ENCODE measurements at places on chromosomes 1 and 21.

DNA sequence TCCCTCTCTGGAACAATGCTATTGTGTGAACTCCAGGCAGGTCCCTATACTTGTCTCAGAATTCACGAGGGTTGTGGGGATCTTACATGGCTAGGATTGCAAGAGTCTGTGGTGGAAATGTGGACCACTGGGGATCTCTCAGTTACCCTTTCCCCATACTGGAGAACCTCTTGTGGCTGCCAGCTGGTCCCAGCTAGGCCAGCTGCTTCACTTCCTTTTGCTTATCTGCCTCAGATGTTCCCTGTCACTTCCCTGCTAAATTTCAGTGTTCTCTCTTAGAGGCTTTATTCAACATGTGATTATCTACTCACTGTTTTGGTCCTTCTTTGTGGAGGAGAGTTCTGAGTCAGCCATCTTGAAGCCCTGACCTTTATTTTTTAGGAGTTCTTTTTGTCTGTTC lies 75.9 kb upstream of the SAMD13 start:
- no peak for DNase-seq

GRCh38 chr21:42733037-42733627 lies 79.7 kb downstream of the PDE9A start:
- DNase-seq, result no peak

GRCh38 chr21:38820471-38821239 lies 14.9 kb downstream of the ETS2 start:
- DNase-seq, result no peak

- no peak for DNase-seq
These were observed 6.7 kb downstream of the DR1 start for GRCh38 chr1:93352376-93352775.

All from KG1 (cell line).